Activated CD8-positive, alpha-beta memory T cell treated with anti-CD3 and anti-CD28 coated beads, Interleukin-2, amount 10 ng/mL, durations not matched to agents 7 days and 5 days (primary cell): ENCODE measurements at places on chromosomes 2 and 18.

- no peak for DNase-seq
Observed at GRCh38 chr2:196293751-196294515, 122.6 kb upstream of the STK17B start.

- no peak for DNase-seq
Observed at GRCh38 chr2:127448526-127448925, 30.3 kb downstream of the PROC start.

- no peak for DNase-seq
Observed at GRCh38 chr2:81647715-81648230, 1343.2 kb upstream of the LRRTM1 start.

GRCh38 chr18:11689669-11690565 is 853 bp downstream of the GNAL start:
- DNase-seq = peak; percentile 38

DNA sequence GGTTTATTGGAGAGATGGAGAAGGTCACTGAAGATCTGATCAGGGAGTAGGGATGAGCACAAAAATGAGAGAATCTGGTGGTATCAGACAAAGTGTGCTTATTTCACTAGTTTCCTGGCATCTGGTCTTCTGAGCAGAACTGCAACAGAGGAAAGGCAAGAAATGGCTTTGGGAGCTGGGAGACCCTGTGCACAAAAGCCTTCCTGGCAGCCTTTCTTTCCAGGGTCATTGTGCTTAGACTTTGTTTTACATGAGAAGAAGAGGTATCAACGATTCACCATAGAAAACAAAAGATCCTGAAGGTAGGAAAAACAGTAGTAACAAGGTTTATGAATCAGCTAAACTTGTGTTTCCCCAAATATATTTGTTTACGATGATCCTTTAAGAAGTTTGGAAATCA is 162.9 kb downstream of the CNTNAP5 start:
- no peak for DNase-seq

- no peak for DNase-seq
Observed at GRCh38 chr2:224217962-224218347, 178.9 kb upstream of the SERPINE2 start.

- DNase-seq = no peak
Observed at GRCh38 chr2:172231508-172231907, 128.8 kb upstream of the DLX2 start.

DNA sequence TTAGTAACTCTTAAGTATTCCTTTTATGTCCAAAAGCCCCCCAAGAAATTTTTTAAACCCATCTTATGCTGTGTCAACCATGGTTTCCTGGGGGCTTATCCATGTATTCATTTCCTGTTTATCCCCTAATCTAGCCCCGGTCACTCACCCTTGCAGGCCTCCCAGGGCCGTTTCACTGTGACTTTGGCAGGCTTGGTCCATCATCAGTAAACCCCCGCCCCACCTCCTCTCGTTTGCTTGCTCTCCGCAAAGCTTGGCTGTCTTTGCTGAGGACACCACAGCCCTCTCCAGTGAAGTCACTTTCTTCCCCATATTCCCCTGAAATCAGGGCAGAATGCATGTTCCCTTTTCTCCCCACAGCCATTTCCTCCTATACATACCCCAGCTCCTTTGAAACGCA is 7.2 kb upstream of the TMEM177 start:
- no peak for DNase-seq

- DNase-seq = peak; percentile 83
Observed at GRCh38 chr2:208040199-208041171, 15.2 kb upstream of the PLEKHM3 start.

DNA sequence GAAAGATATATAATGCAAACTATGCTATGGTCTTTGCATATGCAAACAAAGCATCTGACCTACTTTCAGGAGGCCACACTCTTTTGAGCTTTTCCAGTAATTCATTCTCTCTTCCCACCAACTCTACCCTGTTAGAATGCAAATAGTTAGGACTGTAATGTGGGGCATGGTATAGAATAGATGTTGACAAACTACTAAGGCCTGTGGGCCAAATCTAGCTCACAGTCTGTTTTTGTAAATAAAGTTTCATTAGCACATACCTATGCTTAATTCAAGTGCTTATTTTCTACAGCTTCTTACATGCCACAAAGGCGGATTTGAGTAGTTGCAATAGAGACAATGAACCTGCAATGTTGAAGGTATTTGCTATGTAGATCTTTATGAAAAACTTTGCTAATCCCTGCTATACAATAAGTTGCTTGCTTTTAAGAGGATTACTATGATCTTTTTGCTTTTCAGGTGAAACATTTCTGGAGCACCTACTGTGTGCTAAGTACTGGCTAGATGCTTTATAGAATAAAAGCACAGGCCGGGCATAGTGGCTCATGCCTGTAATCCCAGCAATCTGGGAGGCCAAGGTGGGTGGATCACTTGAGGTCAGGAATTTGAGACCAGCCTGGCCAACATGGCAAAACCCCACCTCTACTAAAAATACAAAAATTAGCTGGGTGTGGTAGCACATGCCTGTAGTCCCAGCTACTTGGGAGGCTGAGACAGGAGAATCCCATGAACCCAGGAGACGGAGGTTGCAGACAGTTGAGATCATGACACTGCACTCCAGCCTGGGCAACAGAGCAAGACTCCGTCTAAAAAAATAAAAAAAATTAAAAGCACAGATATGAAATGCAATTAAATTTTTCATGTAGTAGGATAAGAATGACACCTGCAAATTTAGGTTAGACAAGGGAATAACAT is 267.8 kb downstream of the DPP10 start:
- DNase-seq = no peak

- no peak for DNase-seq
Observed at GRCh38 chr18:2641638-2642037, 13.9 kb upstream of the SMCHD1 start.

- no peak for DNase-seq
Observed at GRCh38 chr2:165173215-165173614, 30.6 kb downstream of the SCN3A start.

DNA sequence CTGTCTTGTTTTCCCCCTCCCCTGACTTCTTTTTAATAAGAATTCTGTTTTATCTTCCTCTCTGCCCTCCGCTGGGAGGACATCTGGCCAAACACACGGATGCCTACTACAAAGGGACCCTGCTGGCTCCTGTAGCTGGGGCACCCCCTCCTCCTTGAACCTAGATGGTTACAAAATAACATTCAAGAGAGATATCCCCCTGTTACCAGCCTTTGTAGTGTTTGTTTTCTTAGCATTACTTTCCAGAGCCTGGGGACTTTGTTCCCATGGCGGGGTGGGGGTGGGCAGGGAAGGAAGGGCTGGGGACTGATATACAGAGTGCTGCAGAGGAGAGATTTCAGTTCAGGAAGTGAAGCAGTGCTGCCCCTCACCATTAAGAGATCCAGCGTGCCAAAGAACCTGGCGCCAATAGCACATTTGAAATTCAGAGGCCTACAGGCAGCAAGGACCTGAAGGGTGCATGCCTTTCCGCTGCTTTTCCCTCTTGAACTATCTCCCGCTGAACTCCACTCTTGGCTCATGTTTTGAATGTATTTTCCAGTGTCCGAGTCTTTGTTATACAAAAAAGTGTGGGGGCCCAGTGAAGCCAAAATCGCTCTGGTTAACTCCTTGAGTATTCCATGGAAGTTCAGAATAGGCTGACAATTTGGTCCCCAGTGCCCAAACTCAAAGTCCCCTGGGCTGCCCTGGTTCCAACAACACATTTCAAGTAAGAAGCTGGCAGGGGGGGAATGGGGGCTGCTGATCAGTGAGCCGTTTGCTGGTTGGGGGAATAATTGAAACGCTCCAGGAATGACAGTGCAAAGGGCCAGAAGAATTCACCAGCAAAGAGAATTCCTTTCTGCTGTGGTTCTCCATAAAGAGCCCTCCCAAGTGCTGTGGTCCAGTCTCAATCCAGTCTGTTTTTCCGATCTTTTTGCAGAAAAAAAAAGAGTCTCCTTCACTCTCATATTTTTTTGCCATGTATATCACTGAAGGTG is 94.8 kb upstream of the THOC1 start:
- no peak for DNase-seq

DNA sequence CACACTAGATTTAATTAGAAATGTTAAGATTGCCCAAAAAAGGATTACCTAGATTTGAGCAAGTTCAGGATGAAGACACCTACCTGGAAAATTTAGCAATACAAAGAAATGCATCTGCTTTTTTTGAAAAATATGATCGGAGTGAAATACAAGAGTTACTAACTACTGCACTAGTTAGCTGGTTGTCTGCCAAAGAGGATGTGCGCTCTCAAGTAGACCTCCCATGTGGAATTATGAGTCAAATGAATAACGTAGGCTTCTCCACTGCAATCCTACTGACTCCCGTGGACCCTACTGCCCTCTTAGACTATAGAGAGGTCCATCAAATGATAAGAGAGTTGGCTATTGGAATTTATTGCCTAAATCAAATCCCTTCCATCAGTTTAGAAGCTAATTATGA is 2.0 kb downstream of the ANKAR start:
- no peak for DNase-seq

GRCh38 chr2:43939695-43940256 is 56.0 kb downstream of the LRPPRC start:
- DNase-seq = no peak

GRCh38 chr2:41913921-41914609 is 133.8 kb upstream of the PKDCC start:
- no peak for DNase-seq

DNA sequence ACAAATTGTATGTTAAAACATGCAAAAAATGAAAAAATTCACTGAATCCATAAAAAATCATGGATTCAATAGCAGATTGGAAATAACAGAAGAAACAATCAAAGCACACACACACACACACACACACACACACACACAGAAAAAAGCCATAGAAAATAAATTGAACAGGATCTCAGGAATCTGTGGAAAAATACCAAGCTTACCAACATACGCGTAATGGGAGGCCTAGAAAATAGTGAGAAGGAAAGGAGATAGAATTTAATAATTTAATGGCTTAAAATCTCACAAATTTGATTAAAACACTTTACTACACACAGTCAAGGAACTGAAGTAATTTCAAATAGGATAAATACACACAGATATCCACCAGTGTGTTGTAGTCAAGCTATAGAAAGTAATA is 1671.5 kb upstream of the PIK3C3 start:
- no peak for DNase-seq

DNA sequence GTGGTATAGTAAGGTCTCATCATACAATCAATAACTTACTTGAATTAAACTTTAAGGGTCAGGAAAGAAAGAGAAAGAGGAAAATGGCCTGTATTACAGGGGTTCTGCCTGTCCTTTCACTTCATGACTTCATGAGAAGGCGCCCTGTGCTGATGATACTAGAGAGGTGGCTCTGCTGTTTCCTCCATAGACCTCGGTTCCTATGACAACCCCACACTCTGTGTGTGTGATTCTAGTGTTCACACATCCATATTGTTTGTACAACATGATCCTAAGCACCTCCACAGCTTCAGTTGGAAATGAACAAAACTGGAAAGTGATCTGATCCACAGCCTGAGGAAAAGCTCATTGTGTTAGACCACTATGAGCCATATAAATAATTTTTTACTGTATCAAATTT is 7.0 kb upstream of the REEP1 start:
- DNase-seq = no peak
